Stimulated activated CD8-positive, alpha-beta memory T cell treated with anti-CD3 and anti-CD28 coated beads, Interleukin-7, amount 100 ng/mL, for 1 hour (primary cell): ENCODE measurements at places on chromosomes 7 and 10.

- DNase-seq = no peak
Measured at GRCh38 chr7:41024126-41024525, 678.8 kb downstream of the INHBA start.

DNA sequence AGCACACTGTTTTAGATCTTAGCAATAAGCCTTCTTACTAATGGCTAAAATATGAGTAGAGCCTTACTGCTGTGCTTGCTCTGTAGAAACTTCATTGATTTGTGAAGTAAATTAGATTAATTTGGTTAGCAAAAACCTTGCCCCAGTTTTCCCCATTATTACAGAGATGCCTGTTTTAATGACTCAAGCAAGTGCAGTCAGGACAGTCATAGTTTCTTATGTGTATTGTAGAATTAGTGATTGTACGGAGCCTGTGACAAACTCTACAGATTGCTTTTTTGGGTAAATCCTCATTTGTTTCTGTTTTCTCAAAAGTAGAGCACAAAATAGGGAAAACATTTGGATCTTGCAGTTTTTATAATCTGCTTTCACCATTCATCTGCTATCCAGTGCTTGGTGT lies 7.0 kb downstream of the TAX1BP1 start:
- no peak for DNase-seq

GRCh38 chr10:26946102-26946811 lies 85.5 kb upstream of the ABI1 start:
- no peak for DNase-seq

DNA sequence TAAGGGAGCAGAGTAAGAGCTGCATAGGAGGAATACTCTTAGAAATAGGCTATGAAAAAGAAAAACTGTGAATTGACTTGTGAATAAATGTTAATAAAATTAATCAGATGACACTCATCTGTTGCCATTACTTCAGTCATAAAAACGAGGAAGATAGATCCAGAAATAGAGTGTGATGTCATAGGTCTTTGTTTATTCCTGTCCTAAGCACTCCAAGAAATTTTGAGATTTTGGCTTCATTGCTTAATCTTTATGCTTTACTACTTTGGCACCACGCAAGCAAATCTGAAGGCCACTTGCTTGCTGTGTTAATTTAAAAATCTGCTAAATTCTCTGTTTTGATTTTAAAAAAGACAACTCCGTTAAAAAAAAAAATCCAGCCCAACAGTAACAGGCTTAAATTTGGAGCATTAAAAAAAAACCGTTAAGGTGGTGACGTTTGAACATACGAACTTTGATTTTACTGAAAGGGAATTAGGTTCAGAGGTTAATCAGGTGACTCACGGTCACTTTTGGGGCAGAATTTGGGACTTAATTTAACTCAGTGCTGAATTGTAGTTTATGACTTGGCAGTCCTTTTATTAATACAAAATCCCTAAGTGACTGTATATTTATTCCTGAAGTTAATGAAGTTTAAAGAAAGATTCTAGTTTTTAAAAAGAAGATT lies 3.4 kb downstream of the IFRD1 start:
- no peak for DNase-seq

- DNase-seq = no peak
Measured at GRCh38 chr10:7445474-7446185, 34.8 kb upstream of the SFMBT2 start.

DNA sequence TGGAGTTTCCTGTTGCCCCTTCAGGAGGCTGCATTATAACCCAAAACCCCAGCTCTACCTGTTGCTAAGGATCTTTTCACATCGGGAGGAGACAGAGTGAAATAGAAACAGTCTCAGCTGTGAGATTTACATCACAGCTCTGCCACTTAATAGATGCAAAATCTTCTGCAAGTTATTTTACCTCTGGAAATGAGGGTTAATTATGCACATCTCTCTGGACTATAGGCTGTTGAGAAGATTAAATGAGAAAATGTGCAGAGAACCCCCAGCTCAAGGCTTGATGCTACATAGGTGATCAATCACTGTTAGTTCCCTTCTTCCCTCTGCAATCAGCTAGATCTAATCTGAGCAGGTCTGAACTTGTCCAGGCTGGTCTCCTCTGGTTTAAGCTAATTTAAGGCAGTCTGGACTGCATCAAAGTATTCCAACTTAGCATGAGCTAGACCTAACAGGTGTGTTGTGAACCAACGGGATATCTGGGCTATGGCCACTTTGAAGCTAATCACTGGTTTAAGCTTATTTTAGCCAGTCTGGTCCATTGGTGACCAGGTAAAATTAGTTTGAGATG lies 8.9 kb upstream of the LRRC18 start:
- DNase-seq = no peak

- DNase-seq = no peak
Measured at GRCh38 chr7:78125884-78126283, 327.3 kb downstream of the PHTF2 start.

- no peak for DNase-seq
Measured at GRCh38 chr10:120156614-120157274, 264.2 kb downstream of the SEC23IP start.

DNA sequence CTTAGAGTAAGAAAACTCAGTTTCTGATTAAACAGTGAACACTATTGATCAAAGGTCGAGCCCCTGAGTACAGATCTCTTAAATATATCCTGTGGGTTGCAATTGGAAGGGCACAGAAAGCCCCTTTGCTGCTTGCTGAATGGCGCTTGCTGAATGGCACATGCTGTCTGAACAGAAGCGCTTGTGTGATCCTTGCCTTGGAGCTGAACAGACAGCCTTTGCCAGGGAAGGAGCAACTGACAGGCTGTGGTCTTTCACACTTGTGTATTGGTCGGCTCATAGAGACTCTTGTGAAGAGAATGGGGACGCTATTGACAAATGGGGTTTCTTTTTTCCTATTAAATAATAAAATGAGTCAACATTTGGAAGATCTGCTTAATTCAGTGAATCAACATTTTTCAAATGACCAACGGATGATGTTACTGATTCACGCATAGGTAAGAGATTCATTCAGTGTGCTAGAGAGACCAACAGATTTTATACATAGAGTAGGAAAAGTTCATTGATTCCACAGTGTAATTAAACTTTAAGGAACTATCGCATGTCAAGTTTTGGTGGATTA lies 99.4 kb upstream of the TNS3 start:
- DNase-seq = no peak

GRCh38 chr10:124732931-124733570 lies 11.1 kb downstream of the FAM53B start:
- no peak for DNase-seq

GRCh38 chr10:103465411-103466179 lies 6.9 kb upstream of the CALHM1 start:
- DNase-seq = no peak

GRCh38 chr10:116260599-116260998 lies 12.4 kb downstream of the GFRA1 start:
- DNase-seq = no peak

DNA sequence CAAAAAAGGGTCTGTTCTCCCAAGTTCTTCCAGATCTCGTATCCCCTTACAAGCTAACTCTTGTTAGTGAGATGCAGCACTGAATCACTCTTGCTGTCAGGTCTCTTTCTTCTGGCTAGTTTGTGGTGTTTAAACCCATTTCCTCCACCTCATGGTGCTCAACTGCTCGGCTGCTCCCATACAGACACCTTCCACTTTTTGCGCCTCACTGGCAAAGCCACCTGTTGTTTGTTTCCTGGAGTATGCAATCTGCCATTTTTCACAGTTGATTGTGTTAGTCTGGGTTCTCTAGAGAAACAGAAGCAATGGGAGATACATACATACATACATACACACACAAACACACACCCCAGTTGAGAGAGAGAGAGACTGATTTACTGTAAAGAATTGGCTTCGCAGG lies 124.4 kb upstream of the SP8 start:
- DNase-seq = no peak

DNA sequence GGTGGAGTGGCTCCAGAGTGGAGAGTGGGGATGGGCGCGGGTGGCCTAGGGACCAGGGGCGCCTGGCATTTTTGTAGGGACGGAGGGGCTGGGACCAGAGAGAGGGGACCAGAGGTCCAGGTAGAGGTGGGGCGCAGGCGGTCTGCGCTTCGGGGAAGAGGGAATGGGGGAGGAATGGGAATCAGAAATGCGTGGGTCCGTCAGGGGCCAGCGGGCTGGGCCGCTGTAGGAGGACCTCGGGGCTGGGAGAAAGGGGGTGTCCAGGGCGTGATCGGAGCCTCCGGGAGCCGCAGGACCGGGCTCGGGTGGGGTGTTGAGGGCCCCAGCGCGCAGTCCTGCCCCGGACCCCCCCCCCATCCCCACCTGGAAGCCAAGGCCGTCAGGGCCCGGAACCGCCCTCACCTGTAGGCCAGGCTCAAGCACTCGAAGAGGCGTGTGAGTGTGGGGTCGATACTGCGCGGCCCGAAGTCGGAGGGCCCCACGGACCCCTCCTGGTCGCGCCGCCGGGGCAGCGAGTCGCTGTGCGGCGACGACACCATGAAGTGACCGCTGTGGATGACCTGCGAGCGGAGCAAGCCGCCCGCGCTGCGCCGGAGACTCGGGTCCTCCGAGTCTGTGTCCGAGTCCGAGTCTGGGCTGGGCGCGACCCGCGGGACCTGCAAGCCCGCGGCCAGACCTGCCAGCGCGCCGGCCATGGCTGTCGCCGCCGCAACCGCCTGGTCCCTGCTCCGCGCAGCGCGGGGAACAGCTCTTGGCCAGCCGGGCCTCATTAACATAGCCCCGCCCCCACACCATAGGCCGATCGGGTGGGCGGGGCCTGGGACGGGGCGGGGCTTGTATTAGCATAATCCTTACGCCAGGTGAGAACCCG lies at the start of gene MLXIPL:
Gene MLXIPL, minus strand, starts transcription at position 725 of the 871 bp plus-strand sequence. Its CDS starts 30 bp downstream, at position 695.
- peak; percentile 7 for DNase-seq

- DNase-seq = no peak
Measured at GRCh38 chr7:50411332-50411731, 38.8 kb downstream of the FIGNL1 start.

- DNase-seq = no peak
Measured at GRCh38 chr7:8121243-8121642, 140.7 kb downstream of the ICA1 start.
